ENCODE measurements at places on chromosomes 11 and 22.
A peak's percentile ranks its signal among the peaks of the same experiment; 100 is the strongest.

DNA sequence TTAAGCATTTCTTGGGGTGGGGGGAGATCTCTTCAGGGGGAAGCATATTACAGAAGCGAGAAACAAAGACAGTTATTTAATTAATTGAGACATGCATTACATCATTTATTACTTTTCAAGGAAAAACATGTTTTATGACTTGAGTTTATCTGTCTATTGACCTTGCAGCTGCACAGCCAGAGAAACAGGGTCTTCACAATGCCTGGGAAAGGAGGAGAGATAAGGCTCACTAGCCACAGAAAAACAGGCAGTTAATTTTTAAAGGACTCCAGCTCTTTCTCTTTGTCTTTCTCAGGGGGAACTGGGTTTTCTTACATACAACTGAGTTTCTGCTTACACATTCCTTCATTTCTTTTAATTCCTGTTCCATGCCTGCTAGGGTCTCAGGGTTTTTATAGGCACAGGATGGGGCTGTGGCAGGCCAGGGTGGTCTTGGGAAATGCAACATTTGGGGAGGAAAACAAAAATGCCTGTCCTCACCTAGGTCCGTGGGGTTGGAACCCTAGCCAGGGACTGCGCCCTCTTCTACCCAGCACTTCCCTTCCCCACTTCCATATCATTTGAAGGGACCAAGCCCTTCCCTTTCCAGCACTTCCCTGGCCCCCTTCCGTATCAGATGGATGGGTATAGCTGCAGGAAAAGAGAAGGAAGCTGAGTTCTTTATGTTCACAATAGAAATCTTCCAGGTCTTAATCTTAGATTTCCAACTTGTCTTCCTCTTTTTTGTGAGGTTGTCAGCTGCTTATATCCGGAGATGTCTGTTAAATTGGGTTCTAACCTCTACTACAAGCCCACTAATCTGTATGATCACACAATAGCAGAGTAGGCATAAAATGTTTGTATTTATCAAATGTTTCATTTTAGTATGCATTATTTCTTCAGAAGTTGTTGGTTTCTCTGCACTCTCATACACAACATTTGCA lies 38.3 kb downstream of the BIRC2 start:
- no peaks in the 10 kb centered on the region for H3K36me3 ChIP-seq
- no peaks in the 10 kb centered on the region for H3K4me1 ChIP-seq
- no peak overlapping the region for H3K4me3 ChIP-seq
- no peak for DNase-seq
- H3K27ac ChIP-seq, result no peak overlapping the region

GRCh38 chr11:64391839-64392238 lies 32.9 kb downstream of the RPS6KA4 start:
- H3K27ac ChIP-seq, result no peak overlapping the region
- no peak overlapping the region for H3K4me3 ChIP-seq
- H3K36me3 ChIP-seq, result peaks cover 12% of the 10 kb centered on the region
- peaks cover 18% of the 10 kb centered on the region for H3K4me1 ChIP-seq

- H3K4me1 ChIP-seq, result peaks cover 17% of the 10 kb centered on the region
- H3K27me3 ChIP-seq, result no peaks in the 10 kb centered on the region
- H3K4me3 ChIP-seq, result no peak overlapping the region
- no peaks in the 10 kb centered on the region for H3K36me3 ChIP-seq
These were observed 84.1 kb downstream of the SLC1A2 start for GRCh38 chr11:35335226-35335625.

- H3K4me1 ChIP-seq, result peaks cover 17% of the 10 kb centered on the region
- H3K36me3 ChIP-seq, result peaks cover 22% of the 10 kb centered on the region
- DNase-seq, result no peak
- H3K27me3 ChIP-seq, result no peaks in the 10 kb centered on the region
- no peak overlapping the region for H3K27ac ChIP-seq
These were observed 47.0 kb downstream of the PACSIN2 start for GRCh38 chr22:42967933-42968332.

- no peaks in the 10 kb centered on the region for H3K4me1 ChIP-seq
- H3K27ac ChIP-seq, result no peak overlapping the region
- H3K27me3 ChIP-seq, result no peaks in the 10 kb centered on the region
- no peak for DNase-seq
These were observed 88.3 kb downstream of the BDNF start for GRCh38 chr11:27611947-27612455.

GRCh38 chr22:41782751-41783150 lies 17.7 kb upstream of the CCDC134 start:
- peak overlapping the region; percentile 33 for H3K27ac ChIP-seq
- peaks cover 9% of the 10 kb centered on the region for H3K4me1 ChIP-seq
- no peak for DNase-seq
- peaks cover 3% of the 10 kb centered on the region for H3K27me3 ChIP-seq
- H3K4me3 ChIP-seq, result no peak overlapping the region

Data from glutamatergic neuron (in vitro differentiated cells).